ENCODE measurements at places on chromosomes 7 and 10.

DNA sequence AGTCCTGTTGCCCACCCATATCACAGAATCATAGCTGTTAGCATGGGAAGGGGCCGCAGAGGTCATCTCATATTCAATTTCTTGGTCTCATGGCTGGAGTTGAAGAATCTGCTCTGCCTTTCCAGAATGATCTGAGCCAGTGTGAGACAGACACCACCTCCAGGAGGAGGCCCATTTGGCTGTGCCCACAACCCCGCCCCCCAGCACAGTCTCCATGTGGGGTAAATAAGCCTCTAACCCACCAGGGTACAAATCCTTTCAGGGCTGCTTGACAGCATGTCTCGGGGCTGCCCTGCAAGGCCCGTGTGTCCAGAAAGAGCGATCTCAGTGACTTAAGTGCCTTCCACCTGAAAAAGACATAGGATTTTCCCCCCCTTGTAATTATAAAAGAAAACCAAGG lies 137.5 kb downstream of the DLG5 start:
- DNase-seq = no peak

DNA sequence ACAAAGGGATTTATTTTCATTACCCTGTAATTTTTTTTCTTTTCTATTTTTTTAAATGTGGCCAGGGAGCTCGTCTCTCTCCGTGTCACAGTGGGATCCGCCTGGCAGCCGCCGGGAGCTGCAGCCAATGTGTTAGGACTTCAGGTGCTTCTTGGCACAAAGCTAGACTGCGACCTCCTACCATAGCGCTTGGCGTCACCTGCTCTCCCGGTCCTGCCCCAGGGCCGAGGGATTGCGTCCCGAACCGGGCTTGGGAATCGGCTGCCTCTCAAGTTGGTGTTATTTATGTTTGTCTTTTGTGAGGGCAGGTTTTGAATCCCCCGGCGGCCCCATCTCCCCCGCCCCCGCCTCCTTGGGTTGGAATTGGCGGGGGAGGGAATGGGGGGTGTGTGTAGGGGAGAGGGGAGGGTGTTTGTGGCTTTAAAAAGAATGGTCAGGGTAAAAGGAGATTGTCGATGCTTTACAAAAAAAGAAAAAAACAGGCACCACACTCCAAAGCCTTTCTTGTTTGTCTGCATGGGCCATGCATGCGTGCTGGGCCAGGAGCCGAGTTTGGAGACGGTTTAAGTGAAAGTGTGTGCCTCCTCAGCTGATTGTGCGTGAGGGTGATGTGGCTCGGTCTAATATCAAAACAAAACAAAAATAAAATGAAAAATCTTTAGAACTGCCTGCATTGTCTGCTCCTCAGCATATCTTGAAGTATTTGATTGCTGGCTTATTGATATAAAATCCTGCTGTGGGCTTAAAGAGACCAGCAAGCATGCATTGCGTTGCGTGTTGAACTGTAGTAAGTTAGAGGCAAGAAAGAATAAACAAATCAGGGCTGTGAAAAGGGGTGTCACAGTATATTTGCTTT lies 1.2 kb downstream of the PPP1R9A start:
- peak; percentile 50 for DNase-seq

GRCh38 chr10:94493463-94493862 lies 52.1 kb upstream of the HELLS start:
- no peak for DNase-seq

- no peak for DNase-seq
These were observed 266.2 kb downstream of the HTR7 start for GRCh38 chr10:90591629-90592028.

DNA sequence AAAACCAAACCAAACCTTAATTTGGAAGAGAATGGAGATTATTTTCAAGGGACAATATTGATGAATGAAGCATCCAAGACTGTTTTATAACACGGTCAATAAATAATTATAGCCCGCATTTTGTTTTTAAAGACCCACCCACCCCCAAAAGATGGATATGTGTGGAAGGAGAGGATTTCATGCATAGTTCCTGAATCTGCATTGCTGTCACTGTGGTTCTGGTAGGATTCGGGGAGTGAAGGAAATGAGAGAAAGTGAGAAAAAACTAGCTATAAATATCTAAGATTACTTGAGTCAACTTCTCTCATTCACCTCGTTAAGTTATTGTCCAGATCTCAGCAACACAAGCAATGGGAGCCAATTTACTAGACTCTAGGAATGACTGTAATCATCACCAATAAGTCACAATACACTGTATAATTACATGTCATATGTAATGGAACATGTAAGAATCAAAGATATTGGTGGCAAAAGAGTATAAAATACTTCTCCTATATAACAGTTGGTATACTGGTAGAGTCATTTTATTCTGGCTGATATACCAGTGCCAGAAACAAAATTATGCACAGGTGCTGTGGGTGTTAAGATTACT lies 30.2 kb downstream of the NAMPT start:
- no peak for DNase-seq

DNA sequence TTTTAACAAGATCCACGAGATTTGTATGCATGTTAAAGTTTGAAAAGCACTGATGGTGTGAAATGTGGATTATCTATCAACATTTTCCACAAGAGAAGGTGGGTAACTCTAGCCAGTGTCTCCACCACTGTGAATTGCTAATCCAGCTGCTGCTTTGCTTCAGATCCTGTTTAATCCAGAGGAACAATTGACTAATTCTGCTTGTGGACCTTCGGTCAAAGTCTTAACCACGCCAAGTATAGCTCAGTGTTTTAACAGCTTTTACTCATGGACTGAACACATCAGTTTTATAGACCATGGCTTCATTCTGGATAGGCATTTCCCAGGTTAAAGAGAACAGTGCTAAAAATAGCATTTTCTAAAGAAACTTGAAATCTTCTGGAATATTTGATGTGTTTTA lies 23.5 kb downstream of the ADK start:
- DNase-seq = no peak

DNA sequence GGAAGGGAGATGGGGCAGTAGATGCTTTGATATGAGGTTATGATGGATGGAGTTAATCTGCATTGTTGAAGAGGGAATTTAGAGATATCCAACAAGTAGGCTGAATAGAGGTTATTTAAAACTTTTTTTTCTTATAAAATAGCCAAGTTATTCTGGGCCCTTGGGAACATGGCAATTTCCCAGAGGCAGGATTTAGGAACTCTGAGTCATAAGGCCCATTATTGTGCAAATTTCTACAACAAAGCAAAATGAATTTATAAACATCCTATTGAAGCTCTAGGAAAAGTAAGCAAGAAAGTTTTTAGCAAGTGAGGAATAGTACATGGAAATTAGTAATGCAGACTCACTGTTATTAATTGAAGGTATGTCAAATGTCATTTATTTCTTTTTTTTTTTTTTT lies 160.9 kb upstream of the NPY start:
- DNase-seq = no peak

- no peak for DNase-seq
These were observed 188.0 kb downstream of the GRID1 start for GRCh38 chr10:86178401-86179152.

DNA sequence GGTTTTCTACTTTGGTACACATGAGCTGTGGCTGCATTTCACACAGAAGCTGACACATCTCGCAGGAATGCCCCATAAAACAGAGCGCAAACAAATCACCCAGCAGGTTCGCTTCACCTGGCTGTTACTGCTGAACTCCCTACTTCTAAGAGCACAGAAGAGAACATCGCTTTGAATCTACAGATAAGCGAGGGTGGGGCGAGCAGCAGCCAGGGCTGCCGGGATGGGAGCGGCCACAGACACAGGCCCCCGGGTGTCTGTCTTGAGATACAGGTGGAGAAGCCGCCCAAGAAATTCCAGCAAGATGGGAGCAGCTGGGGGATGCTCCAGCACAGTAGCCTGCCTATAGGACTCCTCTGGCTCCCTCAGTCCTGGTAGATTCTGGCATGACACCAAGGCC lies 27.4 kb downstream of the OGDHL start:
- DNase-seq = no peak

- DNase-seq = no peak
These were observed 15.6 kb downstream of the RGS10 start for GRCh38 chr10:119526621-119527592.

DNA sequence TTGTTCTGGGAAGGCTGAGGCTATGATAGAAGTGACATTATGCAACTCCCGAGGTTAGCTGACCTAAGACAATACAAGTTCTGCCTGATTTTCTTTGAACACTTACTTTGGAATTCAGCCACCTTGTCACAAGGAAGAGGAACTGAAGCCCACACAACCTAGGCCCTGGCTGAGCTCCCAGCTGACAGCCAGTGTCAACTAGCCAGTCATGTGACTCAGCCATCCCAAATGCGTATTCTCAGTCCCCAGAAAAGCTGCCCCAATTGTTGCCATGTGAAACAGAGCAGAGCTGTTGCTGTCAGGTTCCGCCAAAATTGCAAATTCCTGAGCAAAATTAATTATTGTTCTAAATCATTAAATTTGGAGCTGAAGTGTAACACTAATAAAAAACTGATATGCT lies 1010.0 kb downstream of the XPNPEP1 start:
- DNase-seq = no peak

DNA sequence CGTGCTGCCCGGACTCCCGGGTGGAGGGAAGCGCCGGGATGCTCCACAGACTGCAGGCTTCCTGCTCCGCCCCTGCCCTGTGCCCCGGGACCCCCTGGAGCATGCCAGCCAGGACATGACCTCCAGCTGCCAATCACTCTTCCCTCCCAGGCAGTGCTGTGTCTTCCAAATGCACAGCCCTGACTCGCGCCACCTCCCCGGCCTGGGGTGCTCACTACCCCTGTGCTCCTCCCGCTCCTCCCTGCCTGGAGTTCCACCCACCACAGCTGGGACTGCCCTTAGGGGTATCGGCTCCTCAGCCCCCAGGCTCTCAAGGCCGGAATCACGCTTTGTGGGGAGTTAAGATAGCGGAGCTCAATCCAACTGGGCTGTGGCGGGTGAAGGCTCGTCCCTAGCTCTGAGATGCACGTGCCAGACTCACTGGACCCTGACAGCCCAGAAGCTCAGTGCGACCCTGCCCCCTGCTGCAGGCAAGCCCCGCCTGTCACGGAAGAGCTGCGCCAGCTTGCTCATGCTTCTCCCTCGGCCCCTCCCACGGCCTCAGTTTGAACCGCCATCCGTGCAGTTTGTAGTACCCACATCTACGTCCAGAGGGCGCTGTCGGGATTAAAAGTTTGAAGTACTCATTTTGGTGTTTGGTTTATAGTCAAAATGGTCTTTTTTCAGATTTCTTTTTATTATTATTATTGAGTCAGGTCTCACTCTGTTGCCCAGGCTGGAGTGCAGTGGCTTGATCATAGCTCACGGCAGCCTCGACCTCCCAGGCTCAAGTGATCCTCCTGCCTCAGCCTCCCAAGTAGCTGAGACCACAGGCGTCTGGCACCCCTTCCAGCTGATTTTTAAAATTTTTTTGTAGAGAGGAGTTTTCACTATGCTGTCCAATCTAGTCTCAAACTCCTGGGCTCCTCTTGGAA lies 142.5 kb upstream of the TCERG1L start:
- no peak for DNase-seq

GRCh38 chr7:137025469-137026175 lies 157.2 kb downstream of the CHRM2 start:
- DNase-seq = no peak

GRCh38 chr10:43198682-43199005 lies 60.4 kb downstream of the CSGALNACT2 start:
- DNase-seq = no peak

All from NCI-H2081 treated with DMSO at 0.1 percent for 48 hours (cell line).